MG63 (cell line): ENCODE measurements at places on chromosomes 1 and 21.
A peak's percentile ranks its signal among the peaks of the same experiment; 100 is the strongest.

GRCh38 chr21:31180256-31181081, 142.2 kb upstream of the KRTAP19-8 start:
- no peak for DNase-seq

GRCh38 chr1:203288400-203288799, 16.9 kb upstream of the BTG2 start:
- no peak for DNase-seq

DNA sequence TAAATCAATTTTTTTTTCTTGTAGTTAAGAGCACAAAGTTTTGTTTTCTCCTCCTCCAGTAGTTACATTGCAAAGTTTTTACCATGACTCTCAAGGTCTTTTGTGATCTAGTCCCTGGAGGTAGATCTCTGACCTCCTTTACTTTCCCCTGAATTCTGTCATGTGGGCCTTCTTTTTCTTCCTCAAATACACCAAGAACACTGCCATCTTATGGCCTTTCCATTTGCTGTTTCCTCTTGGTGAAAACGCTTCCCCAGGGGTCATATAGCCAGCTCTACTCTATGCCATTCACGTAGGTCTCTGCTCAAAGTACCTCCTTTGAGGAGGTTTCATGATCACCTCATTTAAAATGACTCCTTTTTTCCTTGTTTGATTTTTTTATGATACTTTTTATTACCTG, 2.7 kb downstream of the DDX20 start:
- DNase-seq: no peak

GRCh38 chr1:8146257-8146855, 120.2 kb upstream of the ERRFI1 start:
- no peak for DNase-seq

DNA sequence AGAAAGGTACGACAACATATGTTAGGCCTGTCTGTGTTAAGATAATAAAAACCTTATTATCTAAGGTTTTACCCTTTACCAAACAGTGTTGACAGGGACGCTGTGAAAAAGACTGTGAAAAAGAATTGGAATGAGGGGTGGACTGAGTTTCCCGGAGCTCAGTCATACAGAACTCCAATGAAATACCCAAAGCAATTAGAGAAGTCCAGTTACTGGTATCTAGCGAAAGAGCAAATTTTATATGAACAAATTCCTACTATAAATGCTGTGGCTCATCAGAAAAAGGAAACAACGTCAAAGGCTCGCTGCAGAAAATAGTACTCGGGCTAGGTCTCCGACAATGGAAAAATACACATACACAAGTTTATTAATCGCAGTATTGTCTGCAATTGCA, 708 bp upstream of the RBBP5 start:
- DNase-seq: no peak

- no peak for DNase-seq
Observed at GRCh38 chr1:30741239-30741894, 16.2 kb downstream of the LAPTM5 start.

DNA sequence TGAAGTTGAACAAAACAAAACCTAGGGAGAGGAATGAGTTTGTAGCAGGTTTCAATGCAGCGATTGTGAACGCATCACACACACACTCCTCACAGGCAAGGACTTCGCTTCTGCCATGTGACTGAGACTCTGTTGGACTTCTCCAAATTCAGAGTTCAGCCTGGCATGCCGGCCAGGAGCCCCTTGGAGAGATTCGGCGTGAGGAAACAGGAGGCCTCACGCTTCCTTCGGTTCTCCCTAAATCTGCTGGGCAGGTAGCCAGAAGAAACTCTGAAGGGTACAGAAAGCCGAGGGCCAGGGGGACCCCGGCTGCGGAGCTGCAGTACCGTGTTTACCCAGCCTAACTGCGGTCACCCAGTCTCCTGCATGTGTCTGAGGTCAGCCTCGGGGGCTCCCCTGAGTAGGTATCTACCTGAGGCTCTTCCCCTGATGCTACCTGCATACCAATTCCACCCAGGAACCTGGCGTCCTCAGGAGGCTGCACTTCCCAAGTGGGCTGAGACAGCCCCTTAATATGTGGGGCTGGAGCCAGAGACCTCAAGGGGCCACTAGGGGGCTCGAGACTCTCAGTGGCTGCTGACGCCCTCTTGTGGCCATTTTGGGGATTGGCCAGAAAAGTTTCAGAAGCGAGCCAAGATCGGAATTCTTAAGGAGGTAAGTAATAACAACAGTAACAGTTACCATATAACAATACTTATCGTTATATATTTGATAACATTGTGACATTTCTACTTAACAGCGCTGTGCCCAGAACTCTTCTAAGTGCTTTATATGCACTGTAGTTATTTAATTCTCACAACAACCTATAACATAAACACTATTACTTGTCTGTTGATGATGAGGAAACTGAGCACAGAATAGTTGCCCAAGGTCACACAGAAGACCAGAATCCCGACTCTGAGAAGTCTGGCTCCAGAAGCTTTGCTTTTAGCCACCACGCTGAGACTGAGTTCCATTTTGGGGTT, 2.7 kb upstream of the ANXA9 start:
- DNase-seq: peak; percentile 81

- peak; percentile 74 for DNase-seq
Observed at GRCh38 chr1:220879509-220880361, 492 bp downstream of the HLX start.

- DNase-seq: no peak
Observed at GRCh38 chr1:64175639-64176038, 27.8 kb upstream of the UBE2U start.

GRCh38 chr1:116066868-116067565, 44.2 kb upstream of the MAB21L3 start:
- peak; percentile 55 for DNase-seq

DNA sequence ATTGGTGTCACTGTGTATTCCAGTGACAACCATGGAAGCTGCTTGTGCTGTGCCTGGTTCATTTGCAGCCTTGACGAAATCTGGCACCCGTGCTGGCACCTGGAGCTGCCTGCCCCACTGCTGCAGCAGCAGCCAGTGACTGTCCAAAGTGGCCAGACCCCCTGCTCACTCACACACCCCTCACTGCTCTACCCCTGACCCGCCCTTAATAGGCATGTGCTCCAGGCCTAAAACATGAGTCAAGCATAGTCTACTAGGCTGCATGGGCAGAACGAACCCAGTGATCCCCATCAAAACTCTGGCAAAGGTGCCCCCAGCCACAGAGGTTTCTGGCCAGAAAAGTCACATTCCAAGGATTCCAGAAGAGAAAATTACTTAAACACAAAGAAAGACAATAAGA, 7.7 kb downstream of the PRAMEF1 start:
- DNase-seq: peak; percentile 53

- no peak for DNase-seq
Observed at GRCh38 chr1:79928901-79929300, 922.4 kb upstream of the ADGRL4 start.

- peak; percentile 76 for DNase-seq
Observed at GRCh38 chr1:65147424-65148177, 402 bp upstream of the AK4 start.

DNA sequence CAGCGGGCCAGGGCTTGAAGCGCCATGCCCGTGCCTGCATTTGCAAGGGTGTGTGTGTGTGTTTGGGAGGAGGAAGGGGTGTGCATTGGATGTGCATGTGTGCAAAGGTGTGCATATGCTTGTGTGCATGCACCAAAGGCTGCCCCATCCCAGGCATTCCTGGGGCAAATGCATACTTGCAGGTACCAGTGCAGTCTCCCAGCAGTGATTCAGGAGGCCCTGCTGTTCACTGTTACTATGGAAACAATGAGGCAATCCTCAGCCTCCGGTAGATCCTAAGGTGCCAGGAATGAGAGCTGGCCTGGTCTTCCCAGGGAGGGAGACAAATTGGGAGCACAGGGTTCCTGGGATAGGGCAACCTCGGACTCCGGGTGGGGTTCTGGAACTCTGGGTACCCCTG, 7.5 kb upstream of the FNDC5 start:
- no peak for DNase-seq

DNA sequence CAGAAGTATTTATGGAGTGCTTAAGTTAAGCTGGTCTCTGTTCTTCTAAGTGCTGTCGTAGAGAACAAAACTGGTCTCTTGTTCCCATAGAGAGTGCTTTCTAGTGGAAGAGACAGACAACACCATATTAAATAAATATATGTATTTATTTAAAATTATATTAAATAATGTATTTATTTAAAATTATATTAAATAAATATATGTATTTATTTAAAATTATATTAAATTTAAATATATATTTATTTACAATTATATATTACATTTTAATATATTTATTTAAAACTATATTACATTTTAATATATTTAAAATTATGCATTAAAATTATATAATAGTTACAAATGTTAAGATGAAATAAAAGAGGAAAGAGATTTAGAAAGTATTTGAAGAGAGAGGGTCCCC, 175.5 kb upstream of the OLFM3 start:
- DNase-seq: no peak

GRCh38 chr1:204304067-204304466, 55.7 kb downstream of the PLEKHA6 start:
- DNase-seq: no peak

- no peak for DNase-seq
Observed at GRCh38 chr21:24714646-24715200, 892.6 kb downstream of the MRPL39 start.

DNA sequence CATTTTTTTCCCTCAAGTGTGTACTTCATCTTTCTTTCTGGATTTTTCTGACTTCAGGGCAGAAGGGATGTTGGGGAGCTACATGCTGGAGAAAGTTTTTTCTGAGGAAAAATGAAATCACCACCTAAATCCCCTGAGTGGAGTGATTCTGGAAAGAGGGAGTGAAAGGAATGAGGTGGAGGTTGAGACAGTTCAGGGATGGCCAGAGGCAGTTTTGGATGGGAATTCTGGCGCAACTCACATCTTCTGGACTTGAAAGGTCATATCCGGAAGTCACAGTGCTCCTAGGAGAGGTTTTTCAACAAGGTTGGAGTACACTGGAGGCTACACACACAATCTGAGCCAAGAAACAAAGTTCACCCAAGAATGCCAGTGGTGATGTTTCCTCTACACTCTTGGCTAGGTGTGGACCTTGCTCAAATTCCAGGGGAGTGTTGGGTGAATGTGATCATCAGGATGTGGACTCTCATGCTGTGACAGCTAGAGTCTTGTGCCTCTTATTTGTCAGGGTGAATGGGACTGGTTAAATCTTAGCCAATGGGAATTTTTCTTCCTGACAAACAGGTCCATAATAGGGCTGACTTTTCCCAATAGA, 161.5 kb downstream of the HLX start:
- DNase-seq: no peak

DNA sequence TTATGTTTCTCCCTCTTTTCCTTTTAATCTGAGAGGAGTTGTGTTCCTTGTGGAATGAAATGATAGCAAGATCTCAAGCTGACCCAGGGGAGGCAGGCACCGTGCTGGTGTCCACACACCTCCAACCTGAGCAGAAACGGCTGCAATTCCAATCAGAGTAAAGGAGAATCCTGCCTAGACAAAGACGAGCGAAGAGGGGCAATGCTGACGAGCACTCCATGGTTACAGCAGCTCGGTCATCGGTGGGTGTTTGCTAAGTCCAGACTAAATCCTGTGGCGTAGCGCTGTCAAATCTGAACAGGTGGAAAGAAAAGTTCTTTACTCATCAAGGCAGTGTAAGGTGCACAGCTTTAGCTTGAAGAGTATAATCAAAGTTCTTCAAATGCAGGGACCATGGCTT, 74.8 kb downstream of the PLD5 start:
- no peak for DNase-seq

DNA sequence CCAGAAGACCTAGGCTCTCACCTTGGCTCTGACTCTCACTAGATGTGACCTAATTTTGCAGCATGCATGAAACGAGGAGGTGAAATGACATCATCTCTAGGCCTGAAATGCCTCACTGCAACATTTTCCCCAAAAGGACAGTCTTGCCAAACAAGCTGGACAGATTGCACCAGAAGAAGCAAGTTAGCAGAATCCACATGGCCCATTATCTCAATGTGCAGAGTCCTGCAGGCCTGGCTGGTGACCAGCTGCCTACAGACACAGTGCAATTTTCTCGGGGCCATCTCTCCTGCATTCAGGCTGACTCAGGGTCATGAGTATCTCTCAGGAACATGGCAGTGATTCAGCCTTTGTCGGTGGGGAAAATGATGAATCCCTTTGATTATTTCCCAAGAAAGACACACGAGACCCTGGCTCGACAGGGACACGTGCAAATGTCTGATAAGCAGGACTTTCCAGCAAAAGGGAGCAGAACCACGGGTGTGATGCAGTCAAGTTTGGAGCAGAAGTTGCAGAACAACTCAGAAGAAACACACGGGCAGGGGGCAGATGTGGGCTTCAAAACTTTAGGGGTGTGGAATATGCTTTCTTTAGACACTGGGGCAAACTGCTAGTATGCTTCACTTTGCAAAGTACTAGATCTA, 38.7 kb downstream of the TRIM67 start:
- DNase-seq: no peak

DNA sequence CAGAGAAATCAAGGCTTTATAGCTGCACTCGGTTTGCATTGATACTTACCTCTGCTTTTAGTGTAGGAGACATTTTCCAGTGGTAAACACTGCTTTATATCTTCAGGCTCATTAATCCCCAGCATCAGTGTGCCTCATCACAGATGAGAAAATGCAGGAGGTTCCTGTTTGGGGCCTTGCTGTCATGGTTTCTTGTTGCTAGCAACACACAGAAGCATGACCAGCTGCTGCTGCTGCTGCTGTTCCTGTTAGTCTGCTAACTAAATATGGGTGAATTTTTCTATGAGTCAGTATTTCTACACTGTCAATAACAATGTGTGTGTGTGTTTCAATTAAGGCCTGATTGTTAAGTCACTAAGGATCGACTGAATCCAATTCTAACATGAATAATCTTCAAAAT, 85.8 kb upstream of the RGS1 start:
- peak; percentile 69 for DNase-seq

DNA sequence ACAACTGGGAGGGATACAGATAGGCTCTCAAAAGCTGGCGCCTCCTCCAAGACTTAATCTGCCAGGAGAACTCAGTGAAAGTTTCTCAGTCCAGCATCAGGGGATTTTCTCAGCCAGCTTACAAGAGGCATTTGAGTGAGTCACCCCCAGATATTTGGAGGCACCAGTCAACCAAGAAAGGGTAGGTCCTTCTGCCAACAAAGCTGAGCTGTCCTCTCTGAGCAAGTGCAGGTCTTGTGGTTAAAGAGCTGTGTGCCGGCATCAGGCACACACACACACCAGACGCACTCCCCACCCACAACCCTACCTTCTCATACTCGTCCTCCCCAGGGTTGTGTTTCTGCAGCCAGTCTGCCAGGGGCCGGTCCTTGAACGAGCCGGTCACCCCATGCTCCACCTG, 27.0 kb upstream of the PPP1R15B start:
- peak; percentile 96 for DNase-seq

- DNase-seq: no peak
Observed at GRCh38 chr1:104855550-104855949, 1105.9 kb downstream of the AMY1C start.

GRCh38 chr1:200542162-200542561, 78.4 kb downstream of the KIF14 start:
- no peak for DNase-seq

DNA sequence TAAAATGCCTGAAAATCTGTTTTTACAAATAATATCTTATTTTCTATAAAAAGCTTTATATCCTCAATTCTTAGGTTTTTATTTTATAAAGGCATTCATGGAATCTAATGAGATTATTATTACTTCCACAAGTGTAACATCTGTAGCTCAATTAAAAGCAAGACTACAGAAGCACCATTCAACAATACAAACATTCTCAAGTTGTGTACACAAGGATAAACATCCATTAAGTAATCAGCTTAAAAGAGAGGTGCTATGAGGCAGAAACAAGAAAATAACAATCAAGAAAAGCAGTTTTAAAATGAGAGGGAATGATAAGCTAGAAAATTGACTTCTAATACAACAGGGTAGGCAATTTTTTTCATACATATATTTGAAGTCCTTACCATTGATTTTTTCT, 326.1 kb downstream of the MRPL39 start:
- DNase-seq: no peak
